ENCODE measurements at places on chromosomes 11 and 22.

GRCh38 chr11:125923012-125923579 is 18.8 kb downstream of the DDX25 start:
- no peak for DNase-seq

GRCh38 chr22:28628766-28629165 is 50.9 kb downstream of the TTC28 start:
- DNase-seq = no peak

- DNase-seq = no peak
Observed at GRCh38 chr11:43504316-43504950, 145.7 kb downstream of the TTC17 start.

DNA sequence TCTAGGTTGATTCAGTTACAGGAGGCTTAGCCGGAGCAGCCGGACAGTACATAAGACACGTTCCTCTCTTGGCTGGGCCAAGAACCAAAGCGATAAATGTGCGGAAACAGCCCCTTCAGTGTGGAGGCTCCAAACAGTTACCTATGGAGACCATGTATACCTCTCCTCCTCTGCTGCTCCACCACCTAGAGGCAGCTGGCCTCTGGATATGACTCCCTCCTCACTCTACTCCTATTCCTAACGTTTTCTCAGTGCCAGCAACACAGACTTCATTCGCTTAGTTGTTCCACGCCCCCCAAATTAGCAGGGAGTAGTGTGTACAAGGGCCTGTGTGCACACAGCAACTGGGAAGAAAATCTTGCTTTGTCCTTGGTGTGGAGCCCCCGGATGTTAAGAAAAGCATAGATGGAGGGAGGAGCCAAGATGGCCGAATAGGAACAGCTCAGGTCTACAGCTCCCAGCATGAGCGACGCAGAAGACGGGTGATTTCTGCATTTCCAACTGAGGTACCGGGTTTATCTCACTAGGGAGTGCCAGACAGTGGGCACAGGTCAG is 362.3 kb upstream of the KIRREL3 start:
- no peak for DNase-seq

DNA sequence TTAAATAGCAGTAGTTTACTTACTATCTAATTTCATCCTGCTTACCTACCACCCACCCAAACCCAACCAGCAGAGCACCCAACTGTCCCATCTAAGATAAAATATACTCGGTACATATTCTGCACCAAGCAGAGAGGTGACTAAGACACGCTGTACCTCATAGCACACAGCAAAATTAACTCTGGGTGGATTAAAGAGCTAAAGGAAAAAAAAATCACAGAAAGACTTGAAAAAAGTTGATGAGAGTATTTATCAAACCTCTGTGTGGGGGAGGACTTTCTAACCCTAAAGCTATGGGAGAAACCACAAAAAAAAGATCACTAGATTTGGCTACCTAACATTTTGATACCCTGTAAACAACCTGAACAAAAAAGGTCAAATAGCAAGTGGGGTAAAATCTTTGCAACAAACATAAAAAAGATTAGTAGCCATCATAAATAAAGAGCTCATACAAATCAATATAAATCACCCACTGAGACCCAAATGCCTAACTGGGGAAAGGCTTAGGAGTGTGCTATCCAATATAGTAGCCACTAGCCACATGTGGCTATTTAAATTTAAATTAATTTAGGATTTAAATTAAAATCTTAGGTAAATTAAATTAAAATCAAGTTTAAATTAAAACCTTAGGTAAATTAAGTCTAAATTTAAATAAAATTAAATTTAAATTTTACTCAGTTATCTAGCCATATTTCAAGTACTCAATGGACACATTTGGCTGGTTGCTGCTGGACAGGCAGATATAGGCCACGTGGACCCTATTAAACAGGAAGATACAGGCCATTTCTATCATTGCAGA is 25.6 kb upstream of the CD5 start:
- DNase-seq = no peak

- no peak for DNase-seq
Observed at GRCh38 chr11:80007616-80008015, 566.8 kb upstream of the TENM4 start.

DNA sequence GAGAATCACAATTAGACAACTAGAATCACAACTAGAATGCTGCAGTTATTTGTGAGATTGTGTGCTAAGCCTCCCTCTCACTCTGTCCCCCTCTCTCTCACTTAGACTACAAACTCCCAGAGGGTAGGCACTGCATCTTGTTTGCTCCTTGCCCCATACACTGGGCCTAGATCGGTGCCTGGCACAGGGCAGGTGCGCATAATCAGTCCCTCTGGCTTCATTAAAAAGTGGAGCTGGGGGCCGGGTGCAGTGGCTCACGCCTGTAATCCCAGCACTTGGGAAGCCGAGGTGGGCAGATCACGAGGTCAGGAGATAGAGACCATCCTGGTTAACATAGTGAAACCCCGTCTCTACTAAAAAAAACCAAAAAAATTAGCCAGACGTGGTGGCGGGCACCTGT is 456.8 kb downstream of the MIAT start:
- no peak for DNase-seq

Measured in brain pericyte (primary cell).